ENCODE measurements at places on chromosomes 3 and 15.

- no peak for DNase-seq
Observed at GRCh38 chr3:36482880-36483279, 102.6 kb downstream of the STAC start.

DNA sequence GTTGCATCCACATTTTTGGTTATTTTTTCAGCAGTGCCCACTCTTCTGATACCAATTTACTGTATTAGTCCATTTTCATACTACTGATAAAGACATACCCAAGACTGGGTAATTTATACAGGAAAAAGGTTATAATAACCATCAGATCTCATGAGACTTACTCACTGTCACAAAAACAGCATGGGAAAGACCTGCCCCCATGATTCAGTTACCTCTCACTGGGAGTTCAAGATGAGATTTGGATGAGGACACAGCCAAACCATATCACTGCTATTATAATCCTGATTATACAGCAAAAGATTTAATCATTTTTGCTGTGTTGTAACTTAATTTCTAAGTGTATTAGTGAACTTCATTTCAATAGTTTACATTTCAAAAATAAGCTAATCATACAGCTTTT is 6.6 kb downstream of the ZBED2 start:
- DNase-seq = no peak

DNA sequence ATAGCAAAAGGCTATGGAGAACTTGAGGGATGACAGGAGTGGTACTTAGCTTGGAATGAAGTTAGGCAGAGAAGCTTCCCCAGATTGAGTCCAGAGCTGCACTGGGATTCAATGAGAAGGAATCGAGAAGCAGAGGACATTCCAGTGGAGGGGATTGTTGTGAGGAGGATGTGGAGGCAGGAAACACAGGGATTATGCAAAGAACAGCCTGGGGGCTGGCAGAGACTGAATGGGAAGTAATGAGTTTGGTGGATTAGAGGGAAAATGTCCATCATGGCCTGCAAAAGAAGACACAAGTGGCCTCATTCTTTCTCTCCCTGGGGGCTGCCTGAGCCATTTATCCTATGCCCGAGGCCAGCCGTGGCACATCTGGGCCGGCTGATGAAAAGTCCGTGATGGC is 20.5 kb upstream of the SCN10A start:
- DNase-seq = no peak

DNA sequence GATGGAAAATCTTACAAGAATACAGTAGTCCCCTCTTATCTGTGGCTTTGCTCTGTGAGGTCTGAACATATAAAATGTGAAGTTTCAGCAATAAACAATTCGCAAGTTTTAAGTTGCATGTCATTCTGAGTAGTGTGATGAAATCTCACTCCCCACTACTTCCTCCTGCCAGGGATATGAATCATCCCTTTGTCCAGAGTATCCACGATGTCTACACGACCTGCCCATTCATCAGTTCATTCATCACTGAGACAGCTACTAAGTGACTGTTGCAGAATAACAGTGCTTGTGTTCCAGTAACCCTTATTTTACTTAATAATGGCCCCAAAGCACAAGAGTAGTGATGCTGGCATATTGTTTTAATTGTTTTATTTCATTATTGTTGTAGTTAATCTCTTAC is 489.2 kb upstream of the UBE2E2 start:
- DNase-seq = no peak

- no peak for DNase-seq
Observed at GRCh38 chr3:143427631-143428030, 308.1 kb downstream of the CHST2 start.

DNA sequence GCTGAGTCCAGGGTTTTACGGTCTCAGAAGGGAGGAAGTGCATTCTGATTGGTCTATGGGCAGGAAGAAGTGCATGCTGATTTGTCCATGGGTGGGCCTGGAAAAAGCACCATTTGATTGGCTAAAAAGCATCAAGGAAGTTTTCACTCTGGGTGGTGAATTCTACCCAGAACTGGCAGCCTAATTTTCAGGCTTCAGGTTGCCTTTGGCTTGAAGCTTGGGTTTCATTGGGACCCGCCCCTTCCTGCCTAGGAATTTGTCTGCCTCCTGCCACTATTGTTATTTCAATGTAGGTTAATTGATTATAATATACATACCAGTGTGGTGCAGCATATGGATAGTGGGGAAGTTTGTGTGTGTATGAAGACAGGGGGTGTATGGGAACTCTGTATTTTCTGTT is 1355.9 kb downstream of the SI start:
- DNase-seq = no peak

Measured in globus pallidus (tissue), 1 donor.